Stimulated activated naive CD8-positive, alpha-beta T cell treated with anti-CD3 and anti-CD28 coated beads, Interleukin-15, Interleukin-2, amounts not matched to agents 100 U/mL and 50 U/mL, for 24 hours (primary cell): ENCODE measurements at places on chromosomes 3 and 15.

- no peak for DNase-seq
These were observed 26.5 kb downstream of the IQSEC1 start for GRCh38 chr3:13046569-13047274.

DNA sequence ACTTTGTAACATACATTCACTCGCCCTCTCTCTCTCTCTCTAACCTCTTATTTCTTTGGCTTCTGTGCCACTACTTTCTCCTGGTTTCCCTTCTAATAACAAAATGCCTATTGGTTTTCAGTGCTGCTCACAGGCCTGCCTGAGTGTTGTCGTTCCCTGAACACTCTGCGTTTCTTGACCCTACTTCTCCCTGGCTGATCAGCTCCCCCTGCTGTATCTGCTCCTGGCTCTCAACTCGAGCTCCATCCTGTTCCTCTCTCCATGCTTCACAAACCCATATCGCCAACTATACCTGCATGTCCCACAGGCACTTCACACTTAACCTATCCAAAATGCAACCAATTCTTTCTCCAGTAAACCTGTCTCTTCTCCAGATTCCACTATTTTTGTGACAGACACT, 111.4 kb downstream of the OPA1 start:
- DNase-seq = no peak

DNA sequence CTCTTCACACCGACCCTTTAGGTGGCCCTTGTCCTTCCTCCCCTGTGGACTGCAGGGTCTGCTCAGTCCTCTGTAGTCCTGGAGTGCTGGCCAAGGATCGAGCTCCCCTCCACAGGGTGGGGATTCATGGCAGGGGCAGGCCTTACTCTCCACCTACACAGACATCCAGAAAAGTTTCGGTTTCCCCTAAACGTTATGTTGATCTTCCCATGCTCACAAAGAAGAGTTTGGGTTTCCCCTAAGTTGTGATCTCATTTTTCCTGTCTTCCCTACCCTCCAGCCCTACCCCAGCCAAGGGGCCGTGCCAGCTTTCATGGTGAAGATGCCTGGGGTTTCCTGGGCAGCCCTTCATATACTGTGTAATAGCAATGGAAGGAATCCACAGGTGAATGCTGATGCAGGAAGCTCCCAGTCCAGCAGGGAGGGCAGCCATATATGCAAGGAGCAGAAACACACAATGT, 10.3 kb downstream of the STOML1 start:
- no peak for DNase-seq

GRCh38 chr3:24457719-24458118, 36.9 kb downstream of the THRB start:
- DNase-seq = no peak

DNA sequence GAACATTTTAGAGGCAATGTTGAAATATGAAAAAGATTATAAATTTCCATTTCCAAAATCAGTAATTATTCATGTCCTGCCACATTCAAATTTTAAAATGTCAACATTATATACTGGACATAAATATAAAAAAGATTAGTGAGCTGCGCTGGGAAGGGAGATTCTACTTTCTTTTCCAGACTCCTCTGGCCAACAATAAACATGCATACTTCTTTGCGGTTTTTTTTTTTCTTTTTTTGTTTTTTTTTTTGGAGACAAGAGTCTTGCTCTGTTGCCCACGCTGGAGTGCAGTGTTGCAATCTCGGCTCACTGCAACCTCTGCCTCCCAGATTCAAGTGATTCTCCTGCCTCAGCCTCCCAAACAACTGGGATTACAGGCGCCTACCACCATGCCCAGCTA, 105.5 kb downstream of the ADAM10 start:
- DNase-seq = no peak

GRCh38 chr15:72934921-72935320, 117.3 kb upstream of the NEO1 start:
- no peak for DNase-seq

DNA sequence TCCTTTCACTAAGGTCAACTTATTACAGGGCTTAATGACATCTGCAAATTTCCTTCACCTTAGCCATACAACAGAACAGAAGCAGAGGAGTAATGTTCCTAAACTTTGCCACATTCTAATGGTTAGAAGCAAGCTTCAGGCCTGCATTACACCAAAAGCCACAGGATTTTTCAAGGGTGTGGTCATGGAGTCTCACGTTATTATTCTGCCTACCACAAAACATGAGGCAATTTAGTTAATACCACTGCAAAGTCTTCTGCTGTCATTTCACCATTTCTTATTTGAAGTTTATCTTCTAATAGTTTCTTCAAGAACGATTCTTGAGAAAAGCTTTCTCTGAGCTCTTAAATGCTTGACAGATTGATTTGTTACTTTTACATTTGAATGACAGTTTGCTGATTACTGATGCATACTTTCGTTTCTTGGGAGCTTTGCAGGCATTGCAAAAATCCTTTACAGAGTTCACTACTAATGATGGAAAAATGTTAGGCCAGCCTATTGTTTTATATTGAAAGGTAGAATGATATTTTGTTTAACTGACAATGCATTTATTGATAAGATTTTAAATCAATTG, 1257.1 kb downstream of the NSUN3 start:
- DNase-seq = no peak

DNA sequence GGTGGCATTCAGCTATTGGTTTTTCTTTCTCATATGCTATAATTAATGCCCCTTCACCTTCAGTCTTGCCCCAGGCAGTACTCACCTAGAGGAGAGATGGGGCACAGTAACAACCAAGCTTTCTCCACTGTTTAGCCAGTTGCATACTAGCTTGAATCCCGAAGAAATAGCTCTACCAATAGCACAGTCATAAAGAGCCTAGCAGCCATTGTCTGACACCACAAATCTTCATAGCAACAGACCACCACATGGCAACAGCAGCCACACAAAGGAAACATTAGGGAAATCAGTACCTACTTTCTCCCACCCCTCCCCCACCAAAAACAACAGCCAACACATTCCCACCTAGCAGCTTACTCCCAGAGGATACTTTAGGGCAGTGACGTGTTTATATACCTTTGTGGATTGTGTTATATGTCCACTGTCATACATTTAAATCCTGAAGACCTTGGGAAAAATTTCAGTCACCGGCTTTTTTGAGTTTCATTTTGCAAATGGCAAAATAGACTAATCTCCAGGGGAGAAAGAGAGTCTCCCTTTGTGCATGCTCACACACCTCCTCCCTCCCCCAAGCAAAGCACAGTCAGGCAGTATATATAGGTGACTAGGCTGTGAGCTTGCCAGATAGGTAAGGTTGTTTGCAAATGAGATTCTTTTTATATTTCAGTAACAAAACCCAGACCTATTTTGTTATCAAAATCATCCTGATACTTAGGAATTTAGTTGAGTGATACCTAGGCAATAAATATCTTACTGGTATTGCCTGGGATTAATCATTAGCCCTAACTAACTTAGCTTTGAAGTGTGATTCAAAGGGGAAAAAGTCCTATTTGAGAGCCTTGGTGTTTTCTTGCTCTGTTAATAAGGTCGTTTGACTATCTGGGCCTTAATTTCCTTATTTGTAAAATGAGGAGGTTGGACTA, 140.6 kb downstream of the RBPMS2 start:
- DNase-seq = peak; percentile 49

DNA sequence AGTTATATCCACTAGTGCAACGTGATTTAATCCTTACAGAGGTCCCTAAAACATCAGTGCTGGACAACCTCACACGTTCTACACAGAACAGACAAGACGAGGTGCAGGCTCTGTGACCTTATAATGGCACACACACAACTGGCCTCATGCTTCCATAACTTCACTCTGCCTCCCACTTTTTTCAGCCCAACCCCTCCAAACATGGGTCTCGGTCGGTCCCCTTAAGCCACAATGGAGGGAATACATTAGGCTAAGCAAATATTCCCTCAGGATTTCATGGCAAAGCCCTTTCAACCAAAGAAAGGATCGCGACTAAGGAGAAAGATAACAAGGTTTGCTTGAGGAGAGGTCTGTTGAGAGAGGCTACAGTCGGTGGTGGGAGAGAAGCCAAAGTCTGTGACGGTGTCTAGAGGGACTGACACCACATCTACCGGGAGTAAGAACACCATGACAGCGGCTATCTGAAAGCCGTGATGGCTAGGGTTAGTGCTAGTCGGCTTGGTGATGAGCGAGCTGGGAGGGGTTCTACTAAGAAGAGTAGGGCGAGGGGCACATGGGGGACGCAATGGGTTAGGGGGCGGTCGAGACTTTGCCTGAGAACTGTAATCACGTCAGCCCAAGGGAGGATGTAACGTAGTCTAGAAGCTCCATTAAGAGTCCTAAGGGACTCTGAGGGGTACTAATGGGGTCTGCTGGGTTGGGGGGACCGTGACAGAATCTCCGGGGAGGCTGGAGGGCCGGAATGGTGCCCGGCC, 1.0 kb downstream of the MYO9A start:
- DNase-seq = no peak

GRCh38 chr3:127694467-127695215, 21.9 kb downstream of the ABTB1 start:
- peak; percentile 39 for DNase-seq

GRCh38 chr15:85718271-85718971, 76.3 kb downstream of the KLHL25 start:
- no peak for DNase-seq

DNA sequence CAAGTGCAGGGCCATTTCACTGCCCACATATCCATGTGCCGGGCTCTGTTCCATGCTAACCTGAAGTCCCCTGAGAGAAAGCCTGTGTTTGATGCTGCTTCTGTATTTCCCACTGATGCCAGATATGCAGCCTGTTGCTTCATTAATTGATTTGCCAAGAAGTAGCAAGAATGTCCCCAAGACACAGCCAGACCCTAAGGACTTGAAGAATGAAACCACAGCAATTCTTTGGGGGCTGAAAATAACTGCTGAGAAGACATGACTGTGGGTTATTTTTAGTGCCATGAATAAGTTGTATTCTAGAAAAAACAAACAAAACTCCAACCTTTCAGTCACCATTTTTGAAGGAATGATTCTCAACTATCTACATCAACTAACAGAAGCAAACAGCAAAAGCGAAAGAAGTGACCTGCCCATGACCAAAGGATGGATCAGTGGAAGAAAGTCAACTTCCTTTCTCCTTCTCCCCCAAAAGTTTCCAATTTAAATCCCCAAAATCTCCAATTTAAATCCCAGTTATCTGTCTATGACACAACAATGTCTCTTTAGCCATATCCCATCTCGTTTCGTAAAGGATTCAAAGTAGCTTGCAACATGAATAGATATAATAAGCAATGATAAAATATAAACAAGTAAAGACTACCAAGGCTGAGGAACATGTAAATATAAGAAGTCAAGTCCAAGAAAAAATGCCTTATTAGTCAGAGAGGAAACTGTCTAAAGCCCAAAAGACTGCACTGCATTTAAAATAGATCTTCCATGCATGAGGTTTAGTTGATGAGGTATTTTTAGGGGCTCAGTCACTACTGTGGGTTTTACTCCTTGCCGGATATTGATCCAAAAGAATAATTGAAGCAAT, 226.8 kb downstream of the DTWD1 start:
- DNase-seq = no peak

DNA sequence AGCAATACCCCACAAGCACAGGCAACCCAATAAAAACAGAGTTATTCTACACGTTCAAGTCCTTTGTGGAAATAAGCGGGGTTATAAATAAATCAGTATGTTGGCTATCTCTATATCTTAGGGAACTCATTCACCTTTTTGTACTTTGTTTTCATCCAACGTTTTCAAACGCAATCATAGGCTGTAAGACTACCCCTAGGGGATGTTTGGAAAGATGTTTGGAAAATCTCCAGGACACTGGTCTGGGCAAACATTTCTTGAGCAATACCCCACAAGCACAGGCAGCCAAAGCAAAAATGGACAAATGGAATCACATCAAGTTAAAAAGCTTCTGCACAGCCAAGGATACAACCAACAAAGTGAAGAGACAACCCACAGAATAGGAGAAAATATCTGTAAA, 70.1 kb downstream of the CLDN11 start:
- DNase-seq = no peak

- DNase-seq = no peak
These were observed 15.3 kb downstream of the RAB43 start for GRCh38 chr3:129106320-129106719.

- DNase-seq = no peak
These were observed 399.4 kb downstream of the ROBO1 start for GRCh38 chr3:79368403-79368802.

- DNase-seq = no peak
These were observed 57.4 kb downstream of the TIGIT start for GRCh38 chr3:114351123-114351821.

DNA sequence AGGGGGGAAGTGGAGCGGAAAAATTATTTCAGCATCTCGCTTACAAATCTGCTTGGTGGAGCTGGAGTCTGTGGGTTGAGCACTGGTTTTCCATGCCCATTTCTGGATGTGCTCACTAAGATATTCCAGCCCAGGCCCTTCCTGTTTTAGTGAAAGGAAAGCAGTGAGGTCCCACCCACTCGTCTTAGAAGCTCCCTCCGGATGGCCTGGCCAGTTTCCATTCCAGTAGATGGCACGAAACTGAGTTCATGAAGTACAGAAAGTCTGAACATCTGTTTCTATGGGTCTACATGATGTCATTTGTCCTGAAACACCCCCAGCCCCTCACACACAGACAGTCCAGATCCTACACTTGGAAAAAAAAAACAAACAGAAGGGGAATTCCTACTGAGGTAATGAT, 31.9 kb upstream of the THSD4 start:
- DNase-seq = no peak

- no peak for DNase-seq
These were observed 7.1 kb downstream of the NPTN start for GRCh38 chr15:73626072-73626471.

GRCh38 chr15:32852771-32853170, 135.0 kb downstream of the GREM1 start:
- no peak for DNase-seq
